ENCODE measurements at places on chromosomes 5 and 9.

- DNase-seq: no peak
These were observed 80.8 kb downstream of the PDE6A start for GRCh38 chr5:149863830-149864229.

DNA sequence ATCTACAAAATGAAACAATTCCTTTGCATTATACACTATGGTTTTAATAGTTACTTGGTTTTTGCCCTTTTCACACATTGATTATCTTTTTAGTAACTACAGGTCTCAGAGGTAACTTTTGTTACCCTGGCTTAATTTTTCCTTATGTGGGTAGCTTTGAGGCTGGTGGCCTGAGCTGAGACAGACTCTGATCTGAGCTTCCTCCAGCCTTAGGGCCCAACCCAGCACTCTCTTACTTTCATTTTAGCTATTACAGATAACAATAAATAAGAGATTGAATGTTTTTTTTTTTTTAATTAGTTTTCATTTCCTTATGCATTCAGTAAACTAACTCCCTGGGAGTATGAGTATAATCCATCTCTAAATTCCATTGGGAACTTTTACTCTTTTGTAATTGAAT lies 15.1 kb upstream of the OXCT1 start:
- no peak for DNase-seq

DNA sequence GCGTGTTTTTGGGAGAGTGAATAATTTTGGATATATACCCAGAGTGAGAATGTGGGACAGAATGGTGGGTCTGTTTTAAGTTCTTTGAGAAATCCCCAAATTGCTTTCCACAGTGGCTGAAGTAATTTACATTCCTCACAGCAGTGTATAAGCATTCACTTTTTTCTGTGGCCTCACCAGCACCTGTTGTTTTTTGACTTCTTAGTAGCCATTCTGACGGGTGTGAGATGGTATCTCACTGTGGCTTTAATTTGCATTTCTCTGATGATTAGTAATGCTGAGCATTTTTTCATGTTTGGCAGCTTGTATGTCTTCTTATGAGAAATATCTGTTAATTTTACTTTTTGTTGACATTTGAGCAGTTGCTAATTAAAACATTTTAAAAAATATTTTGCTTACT lies 9.4 kb upstream of the SPATA31D1 start:
- DNase-seq: no peak

DNA sequence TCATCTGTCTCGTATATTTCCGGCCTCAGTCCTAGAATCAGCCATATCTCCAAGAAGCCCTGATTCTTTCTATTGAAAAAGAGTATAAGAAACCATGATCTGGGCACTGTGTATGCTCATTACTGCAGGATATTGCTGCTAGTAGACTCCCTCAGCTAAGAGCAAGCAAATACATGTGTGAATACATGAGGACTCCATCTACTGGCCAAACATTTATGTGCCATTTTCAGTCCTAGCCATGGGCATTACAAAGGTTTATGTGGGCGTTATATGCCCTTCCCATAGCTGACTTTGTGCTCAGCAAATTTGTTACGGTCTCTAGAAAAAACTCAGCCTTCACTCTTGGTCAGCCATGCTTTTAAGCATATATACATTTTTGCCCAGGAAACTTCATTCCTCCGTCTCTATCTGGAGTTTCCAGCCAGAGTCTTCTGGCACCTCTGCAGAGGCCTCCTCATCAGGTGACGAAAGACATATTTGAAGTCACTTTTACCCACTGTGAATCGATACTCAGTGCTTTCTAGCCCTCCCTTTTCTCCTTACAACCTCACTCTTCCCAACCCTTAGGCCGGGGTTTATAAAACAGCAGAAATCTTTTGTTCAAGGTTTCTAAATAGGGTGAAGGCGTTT lies 1495.6 kb upstream of the CDH6 start:
- DNase-seq: peak; percentile 24

- DNase-seq: no peak
These were observed 55.0 kb upstream of the APC start for GRCh38 chr5:112682621-112683061.

DNA sequence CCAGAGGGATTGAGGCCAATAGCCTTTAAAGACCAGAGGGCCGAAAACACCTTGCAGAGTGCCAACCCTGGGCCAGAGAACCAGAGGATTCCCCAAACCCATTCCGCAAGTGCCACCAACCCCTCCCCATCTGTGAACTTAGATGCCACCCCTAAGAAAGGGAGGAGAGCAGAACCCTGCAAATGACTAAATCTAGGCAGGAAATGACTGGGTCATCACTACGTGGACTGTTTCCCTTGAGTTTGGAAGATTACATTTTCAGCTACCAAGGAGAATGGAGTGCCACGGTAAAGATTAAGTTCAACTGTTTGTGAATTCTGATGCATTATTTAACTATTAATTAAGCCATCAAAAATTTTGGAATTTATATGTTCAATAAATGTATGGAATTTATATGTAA lies 142.8 kb downstream of the ENC1 start:
- DNase-seq: no peak

DNA sequence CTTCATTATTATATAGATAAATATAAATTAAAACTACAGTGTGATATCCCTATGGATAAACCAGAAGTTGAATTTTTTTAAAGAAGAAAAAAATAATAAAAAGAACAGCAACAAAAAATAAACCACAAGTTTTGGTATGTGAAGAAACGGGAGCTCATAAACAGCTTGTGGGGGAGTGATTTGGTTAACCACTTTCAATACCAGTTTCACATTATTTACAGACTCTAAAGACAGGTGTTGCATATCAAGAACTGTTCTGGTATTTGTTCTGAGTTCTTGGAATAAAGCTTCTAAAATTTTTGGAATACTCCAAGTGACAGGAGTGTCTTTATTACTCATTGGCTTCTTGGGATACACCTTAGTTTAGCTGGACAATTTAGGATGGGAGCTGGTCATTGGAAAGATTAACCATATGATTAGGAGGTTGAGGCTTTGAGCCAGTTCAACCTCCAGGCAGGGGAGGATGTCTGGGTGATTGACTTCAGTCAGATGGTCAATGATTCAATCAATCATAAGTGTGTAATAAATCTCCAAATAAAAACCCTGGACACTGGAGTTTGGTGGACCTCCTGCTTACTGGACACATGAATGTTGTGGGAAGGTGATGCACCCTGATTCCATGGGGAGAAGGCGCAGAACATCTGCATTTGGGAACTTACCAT lies 2223.1 kb upstream of the C9orf72 start:
- DNase-seq: no peak

GRCh38 chr9:110880189-110880588 lies 158.1 kb downstream of the LPAR1 start:
- DNase-seq: no peak

DNA sequence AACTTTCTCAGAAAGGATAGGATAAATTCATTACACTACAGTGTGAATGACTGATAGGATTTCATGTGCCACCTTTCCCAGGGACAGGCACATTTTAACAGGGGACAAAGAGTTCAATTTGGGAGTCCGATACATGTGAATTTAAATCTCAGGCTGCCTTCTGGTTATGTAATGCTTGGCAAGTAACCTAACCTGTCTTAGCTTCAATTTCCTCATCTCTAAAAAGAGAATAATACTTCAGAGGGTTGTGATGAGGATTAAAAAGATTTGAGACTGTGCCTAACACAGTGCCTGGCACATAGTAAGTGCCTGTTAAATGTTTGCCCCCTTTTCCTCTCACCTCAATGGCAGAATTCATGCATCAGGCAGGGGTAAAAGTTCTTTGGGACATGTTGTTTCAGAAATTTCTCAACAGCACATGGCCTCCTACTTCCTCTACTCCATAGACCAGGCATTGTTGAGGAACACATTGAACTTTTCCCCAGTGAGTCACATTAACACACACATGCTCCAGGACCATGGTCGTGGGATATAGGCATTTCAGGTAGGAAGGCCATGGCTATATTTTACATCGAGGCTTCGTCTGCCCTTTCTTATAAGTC lies 94.6 kb upstream of the EGFLAM start:
- DNase-seq: no peak

GRCh38 chr9:72349240-72349639 lies 15.8 kb downstream of the ZFAND5 start:
- no peak for DNase-seq

DNA sequence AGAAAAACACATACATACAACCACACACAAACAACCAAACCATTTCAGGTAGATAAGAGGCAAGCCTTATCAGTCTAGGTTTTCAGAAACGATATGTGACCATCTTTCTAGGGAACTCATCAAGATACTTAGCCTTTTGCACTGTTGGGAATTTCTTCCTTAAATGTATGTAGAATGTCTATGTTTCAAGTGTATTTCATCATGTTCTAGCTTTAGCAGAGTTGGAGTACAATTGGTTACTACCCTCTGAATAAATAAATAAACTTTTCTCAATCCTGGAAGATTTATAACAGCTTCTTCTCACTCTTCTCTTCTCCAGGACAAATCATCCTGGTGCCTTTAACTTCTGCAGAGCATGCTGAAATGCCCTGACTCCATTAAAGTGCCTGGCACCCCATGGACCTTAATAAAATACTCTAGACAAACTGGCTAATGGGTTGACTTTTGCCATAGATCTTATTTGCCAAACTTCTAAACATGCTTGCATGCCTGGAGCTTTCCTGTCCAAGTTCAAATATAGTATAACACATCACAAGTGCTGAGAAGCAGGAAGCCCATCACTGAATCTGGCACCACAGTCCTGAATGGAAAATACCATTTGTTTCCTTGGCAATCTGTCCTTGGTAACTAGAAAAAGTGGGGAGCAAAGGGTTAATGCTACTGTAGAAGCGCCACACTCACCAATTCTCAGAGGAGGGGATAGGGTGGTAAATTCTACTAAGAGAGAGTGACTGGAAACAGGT lies 33.1 kb upstream of the ZNF462 start:
- peak; percentile 24 for DNase-seq

DNA sequence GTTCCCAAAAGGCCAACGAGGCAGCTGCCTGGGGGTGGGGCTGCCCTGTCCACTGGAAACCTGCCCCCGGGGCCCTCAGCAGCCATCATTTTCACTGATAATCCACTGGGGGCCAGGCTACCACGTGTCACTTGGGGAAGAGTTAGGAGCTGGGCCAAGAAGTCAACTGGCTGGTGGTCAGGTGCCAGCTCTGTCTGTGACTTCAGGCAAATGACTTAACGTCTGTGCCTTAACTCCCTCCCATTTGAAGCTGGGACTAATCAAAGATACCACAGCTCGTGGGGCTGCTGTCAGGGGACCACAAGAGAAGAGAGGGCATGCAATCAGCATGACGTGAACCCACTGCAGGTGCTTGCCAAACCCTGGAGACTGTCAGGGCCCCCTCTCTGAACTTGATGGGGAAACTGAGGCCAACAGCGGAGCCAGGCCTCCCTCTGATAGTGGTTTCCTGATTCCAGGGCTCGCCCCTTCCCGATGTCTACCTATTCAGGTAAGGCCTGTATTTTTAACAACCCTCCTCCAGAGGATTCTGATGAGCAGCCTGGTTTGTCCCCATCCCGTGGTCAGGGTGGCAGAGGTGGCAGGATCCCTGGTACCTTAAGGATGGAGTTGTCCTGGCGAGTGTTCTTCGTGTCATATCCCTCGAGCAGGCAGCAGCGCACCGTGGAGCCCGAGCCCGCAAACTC lies 12.3 kb upstream of the DPM2 start:
- no peak for DNase-seq

DNA sequence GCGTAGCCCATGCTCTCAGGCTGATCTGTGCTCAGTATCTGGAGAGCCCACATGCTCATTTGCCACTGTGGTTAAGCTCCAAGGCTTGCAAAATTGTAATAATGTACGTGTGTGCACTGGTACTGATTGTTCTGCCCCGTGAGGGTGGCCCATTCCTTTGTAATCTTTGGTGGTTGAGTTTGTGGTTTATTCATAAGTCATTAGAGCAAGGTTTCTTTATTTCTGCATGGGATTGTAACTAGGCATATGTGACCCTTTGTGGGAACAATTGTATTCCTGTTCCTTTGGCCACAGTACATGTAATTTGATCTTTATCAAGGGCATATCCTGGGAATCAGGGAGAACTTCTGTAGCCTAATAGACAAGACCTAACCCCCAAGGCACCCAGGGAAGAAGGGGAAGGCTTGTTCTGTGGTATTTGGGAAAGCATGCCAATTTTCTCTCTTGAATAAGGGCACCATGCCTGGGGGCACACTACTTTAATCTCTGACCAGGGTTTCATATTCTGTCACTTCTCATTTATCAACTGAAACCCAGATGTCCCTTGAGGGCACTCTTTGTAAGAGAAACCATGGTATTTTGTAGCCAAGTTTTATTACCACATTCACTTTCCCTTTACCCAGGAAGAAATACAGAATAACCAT lies 74.6 kb downstream of the NPR3 start:
- peak; percentile 87 for DNase-seq

GRCh38 chr9:90054810-90055209 lies 450.0 kb downstream of the GADD45G start:
- DNase-seq: no peak

DNA sequence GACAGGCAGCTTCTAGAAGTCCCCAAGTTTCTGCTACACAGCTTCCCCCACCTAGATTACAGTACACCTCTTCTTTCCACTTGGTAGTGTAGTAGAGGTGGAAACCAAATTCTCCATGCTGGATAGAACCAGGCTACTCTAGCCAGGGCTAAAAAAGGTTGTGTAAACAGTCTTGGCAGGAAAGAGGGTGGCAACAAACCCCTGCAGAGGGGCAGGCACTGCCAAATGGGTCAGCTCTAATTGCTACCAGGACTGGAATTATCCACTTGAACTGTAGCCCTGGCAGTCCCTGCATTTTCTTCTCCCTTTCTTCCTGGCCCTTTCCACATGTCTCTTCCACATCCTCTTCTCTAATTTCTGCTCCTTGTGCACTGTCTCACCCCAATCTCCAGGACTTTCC lies 24.8 kb downstream of the RANBP3L start:
- DNase-seq: no peak

All from common myeloid progenitor, CD34-positive (primary cell).